T1000 (cell line): ENCODE measurements at places on chromosomes 5 and 9.

DNA sequence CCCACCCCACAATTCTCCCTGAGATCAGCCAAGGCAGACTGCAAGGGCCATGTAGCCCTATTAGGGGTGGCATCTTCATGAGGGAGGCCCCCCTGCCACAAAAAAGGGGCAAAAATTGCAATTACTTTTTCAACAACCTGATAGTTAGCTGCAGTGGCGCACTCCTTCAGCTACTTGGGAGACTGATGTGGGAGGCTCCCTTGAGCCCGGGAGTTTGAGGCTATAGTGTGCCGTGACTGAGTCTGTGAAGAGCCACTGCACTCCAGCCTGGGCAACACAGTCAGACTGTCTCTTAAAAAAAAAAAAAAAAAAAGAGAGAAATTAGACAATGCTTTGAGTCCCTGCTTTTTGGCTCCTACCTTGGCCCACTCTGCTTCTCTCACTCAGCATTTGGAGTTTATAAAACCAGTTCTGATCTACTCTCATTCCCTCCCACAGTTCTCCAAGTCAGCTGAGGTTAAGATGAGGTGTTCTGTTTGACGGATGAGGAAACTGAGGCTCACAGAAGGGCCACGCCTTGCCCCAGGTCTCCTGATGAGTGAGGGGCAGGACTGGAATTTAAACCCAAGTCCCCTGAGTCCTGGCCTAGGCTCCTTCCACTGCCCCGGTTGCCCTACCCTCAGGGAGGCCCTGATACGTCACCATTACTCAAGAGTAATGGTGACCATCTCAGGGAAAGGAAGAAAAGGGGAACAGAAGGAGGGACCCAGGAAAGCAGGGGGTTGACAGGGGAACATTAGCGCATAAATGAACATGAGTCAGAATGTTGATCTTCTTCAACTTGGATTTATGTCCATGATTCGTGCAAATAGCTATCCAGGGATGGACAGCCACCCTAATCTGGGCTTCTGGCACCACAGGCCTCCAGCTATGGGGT lies 9.0 kb downstream of the GPX3 start:
- DNase-seq = no peak

DNA sequence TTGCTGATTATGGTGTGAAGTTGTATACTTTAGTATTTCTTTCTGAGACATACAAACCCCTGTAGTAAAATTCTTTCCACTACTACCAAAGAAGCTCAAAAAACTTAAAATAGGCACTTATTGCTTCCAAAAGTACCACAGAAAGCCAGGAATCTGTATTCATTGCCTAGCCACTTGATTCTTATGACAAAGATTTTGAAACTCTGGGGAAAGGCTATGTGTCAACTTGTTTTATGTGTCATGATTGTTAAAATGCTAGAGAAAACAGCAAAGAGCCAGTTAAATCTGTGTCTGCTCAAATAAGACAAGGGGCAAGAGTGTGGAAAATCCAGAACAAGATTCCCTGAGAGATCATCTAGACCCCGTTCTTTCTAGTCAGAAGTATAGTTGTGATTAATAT lies 6.0 kb downstream of the KIF2A start:
- DNase-seq = no peak

DNA sequence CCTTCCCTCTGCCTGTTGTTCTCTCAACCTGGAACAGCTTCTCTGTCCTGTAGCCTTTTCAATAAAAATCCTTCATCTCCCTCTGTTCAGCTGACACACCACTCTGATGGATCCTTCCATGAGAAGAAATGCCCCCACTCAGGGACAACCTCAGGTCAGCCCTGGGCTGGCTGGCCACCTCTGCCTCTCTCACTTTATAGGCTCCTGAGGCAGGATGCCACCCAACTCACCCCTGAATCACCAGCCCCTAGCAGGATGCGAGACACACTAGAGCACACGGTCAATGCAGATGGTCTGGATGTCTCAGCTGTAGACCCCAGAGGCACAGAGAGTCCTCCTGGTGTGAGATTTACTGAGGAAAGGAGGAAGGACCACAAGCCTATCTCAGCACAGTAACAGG lies 93.8 kb downstream of the GABBR2 start:
- no peak for DNase-seq

- peak; percentile 25 for DNase-seq
Measured at GRCh38 chr5:38258319-38259061, at the start of gene EGFLAM. Gene EGFLAM, plus strand, starts transcription at chr5:38258559. Its CDS starts 196 bp downstream, at chr5:38258755.

GRCh38 chr9:137614631-137615386 lies 4.0 kb upstream of the EHMT1 start:
- no peak for DNase-seq

GRCh38 chr9:98977246-98977714 lies 33.6 kb downstream of the COL15A1 start:
- no peak for DNase-seq

DNA sequence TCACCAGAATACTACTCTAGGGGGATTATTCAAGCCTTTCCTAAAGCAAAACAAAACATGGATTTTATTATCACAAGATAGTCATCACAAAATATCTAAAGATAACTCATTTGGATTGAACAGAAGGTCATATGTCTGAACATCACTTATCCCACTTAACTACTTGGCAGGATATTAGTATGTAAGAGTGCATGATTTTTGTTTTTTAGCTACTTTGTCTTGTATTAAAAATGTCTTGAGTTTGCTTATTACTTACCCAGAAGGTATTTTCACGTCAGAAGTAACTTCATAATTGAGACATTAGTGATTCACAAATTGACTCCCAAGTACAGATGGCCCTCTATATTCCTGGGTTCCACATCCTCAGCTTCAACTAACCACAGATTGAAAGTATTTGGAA lies 113.8 kb downstream of the TLE4 start:
- no peak for DNase-seq

GRCh38 chr5:37839407-37840052 lies at the start of gene GDNF:
Gene GDNF, minus strand, starts transcription at chr5:37840041. Its CDS starts 5,245 bp downstream, at chr5:37834796.
- DNase-seq = peak; percentile 47

DNA sequence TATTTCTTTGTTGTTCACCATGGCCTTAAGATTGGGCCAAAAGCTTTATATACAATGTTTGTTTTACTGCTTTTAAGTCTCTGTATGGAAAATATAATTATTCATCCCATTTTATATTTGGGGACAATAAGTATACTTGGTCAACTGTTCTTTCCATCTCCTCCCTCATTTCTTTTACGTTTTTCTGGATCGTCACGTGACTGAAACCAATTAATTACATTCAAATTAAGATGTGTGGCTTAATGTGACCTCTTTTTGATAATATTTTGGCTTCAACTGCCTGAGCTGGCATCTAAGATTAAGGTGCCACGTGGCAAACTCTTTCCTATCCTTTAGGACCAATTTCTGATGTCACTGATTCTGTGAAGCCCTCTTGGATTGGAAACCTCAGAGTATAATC lies 250.1 kb upstream of the SGCD start:
- no peak for DNase-seq

GRCh38 chr9:37033682-37034304 lies at the start of gene PAX5:
Gene PAX5, minus strand, starts transcription at chr9:37034268. Its CDS starts 237 bp downstream, at chr9:37034031.
- no peak for DNase-seq

DNA sequence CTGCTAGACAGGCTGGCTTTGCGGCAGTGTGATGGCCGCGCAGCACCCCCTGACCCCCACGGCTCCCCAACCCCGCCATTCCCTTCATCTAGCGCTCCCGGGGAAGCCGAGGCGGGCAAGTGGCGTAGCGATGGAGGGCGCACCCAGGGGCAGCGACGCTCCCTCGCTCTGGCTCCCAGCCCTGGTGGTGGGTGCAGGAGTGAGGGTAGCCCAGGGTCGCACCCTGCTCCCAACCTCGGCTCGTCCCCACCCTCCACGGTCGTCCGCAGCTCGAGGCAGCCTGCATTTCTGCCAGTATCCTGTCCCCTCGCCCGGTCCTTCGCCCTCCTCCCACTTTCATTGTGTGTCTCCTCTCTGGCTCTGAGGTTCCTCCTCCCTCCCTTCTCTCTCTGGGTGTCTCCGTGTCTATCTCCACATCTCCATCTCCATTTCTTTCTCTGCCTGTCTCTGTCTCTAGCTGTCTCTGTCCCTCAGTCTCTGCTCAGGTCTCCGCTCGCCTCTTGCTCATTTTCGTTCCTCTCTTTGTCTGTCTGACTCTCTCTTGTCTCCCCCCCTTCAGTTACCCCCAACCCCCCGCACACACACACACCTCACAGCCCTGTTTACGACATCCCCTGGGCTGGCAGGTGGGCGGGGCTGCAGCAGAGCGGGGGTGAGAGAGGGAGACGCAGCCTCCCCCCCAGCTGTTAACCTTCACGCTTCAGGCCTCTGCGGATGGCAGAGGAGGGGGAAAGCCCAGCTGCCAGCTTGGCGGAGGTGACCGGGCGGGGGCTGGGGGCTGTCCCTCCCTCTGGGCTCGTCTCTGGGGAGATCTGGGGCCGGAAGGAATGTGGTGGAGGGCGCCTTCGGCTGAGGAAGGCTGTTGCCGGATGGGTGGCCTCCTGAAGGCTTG lies 48.7 kb upstream of the PSD2 start:
- DNase-seq = no peak

DNA sequence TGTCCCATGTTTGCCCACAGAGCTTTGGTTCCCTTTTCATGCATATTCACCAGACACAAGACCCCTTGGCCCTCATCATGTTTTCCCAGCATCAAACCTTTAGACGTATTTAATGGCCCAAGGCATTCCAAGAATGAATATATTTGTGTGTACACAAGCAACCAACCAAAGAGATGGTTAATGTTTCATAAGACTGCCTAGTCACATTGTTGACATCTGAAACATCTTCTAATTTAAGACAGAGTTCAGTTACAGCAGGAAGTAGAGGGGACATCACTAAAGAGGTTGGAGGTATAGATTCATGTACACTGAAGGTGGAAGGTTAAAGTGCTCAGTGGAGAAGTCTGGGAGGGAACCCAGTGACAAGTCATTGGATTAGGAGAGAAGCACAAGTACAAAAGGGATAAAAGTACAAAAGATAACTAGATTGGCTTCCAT lies 49.1 kb downstream of the SUSD1 start:
- DNase-seq = no peak

DNA sequence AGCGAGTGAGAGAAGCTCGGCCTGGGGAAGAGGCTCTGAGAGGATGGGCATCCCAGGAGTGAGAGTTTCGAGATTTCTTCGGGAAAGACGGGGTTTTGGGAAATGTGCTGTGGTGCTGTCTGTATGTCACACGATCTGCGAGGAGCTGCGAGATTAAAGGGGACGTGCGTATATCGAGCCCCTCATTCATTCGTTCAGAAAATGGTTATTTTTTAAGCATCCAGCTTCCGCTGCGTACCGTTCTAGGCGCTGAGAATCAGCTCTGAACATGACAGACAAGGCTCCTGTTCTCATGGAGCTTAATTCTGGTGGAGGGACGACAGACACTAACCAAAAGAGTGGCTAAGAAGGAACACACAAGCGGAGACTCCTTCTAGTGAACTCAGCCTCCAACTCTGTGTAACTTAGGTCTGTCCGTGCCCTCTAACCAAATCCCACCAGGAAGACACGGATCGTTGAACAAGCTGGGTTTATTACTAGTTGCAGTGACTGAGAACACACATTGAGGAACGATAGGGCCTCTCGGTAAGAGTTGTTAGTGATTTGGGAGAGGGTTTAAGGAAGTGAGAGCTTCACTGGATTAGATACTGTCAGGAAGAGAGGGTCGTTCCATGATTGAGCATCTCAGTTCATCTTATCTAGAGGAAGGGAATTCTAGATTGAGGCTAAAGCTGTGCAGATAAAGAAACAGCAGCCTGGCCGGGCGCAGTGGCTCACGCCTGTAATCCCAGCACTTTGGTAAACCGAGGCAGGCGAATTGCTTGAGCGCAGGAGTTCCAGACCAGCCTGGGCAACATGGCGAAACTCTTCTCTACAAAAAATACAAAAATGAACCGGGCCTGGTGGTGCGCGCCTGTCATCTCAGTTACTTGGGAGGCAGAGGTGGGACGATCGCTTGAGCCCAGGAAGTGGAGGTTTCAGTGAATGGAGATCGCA lies 1.0 kb upstream of the FBXW11 start:
- no peak for DNase-seq

DNA sequence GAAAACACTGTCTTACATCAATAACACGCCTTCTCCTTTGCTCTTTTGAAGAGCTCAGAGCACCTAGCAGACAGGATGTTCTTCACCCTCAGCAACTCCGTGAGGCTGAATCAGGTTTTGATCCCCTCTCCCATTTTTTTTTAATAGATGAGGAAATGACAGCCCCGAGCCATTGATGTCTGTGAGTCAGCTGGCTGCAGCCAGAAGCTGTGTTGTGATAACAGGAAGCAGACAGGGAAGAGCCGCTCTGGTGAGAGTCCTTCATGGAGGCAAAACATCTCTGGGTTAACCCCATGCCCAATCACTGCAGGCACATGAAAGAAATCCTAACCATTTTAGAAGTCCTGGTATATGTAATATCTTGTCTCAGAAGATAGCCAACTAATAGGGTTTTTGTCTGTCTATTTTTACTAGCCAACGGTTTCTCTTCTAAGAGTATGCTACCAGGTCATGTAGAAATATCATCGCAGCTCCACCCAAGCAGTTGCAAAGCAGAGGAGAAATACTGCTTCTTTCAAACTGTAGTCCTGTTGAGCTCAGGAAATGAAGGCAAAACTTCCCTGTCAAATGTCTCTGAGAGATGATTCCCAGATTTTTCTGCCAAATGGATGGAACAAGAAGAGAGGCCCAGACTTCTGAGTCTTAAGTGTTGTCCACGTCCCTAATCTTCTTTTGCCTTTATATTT lies 568.9 kb downstream of the CCDC171 start:
- no peak for DNase-seq

DNA sequence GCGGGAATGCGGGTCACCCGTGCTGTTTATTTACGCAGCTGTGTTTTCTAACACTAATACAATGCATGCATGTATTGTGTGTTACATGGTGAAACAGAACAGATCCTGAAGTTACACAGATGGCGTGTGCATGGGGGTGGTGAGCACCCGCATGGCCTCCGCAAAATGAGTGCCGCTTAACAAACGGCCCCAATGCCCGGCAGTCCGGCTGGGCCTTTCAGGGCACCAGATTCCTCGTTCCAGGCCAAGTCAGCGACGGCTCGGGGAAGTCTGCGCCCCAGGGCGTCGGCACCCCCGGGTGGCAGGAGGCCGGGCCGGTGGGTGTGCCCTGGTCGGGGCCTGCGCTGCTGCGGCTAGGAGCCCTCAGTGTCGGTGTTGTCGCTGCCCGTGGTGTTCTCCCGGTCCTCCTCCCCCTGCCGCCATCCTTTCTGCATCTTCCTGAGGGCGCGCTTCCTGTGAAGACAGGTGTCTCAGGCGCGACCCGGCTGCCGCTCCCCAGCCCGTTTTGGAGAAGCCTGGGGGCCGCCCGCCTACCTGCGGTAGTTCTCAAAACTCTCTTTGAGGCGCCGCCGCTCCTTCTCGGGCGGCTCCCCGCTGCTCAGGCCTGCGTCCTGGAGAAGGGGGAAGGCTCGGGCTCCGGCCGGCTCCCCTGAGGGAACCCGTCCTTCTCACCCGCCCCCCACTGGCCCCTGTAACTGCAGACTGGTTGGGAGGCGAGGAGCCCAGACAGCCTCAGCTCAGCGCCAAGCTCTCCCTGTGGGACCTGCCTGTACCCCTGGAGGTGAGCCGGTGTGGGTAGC lies 605 bp upstream of the DNLZ start:
- no peak for DNase-seq
